ENCODE measurements at places on chromosomes 4 and X. TPM values are rescaled to one million over a fixed set of nuclear protein-coding genes. Genes with fewer than 3 reads are reported as not detected.

Gene SMIM43
- 0.20 TPM for total RNA-seq

Gene FAM47A
- total RNA-seq: not detected

Gene SLC9B1
- total RNA-seq: not detected

Gene CT45A1
- not detected for total RNA-seq

Gene FHIP1A
- 0.40 TPM for total RNA-seq

Data from mammary microvascular endothelial cell (primary cell).